Stimulated activated CD4-positive, alpha-beta T cell treated with anti-CD3 and anti-CD28 coated beads, TNF-alpha, amount 100 ng/mL, for 24 hours (primary cell): ENCODE measurements at places on chromosomes 13 and 19.
A peak's percentile ranks its signal among the peaks of the same experiment; 100 is the strongest.

DNA sequence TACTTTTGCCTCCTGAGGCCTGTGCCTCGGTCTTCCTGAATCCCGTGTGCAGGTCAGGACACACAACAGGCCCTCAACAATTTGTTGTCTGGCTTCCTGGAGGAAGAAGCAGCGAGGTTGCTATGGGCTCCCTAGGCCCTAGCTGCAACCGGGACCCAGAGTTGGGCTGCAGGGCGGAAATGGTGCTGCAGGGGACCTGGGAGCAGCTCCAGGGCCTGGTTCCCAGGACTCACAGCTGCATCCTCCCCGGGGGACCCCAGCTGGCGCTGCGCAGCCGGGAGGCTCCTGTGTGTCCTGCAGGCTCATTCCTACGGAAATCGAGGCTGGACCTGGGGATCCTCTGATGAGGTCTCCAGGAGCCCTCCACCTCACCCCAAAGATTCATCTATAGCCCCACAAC is 999 bp upstream of the TNFAIP8L1 start:
- no peak for DNase-seq

DNA sequence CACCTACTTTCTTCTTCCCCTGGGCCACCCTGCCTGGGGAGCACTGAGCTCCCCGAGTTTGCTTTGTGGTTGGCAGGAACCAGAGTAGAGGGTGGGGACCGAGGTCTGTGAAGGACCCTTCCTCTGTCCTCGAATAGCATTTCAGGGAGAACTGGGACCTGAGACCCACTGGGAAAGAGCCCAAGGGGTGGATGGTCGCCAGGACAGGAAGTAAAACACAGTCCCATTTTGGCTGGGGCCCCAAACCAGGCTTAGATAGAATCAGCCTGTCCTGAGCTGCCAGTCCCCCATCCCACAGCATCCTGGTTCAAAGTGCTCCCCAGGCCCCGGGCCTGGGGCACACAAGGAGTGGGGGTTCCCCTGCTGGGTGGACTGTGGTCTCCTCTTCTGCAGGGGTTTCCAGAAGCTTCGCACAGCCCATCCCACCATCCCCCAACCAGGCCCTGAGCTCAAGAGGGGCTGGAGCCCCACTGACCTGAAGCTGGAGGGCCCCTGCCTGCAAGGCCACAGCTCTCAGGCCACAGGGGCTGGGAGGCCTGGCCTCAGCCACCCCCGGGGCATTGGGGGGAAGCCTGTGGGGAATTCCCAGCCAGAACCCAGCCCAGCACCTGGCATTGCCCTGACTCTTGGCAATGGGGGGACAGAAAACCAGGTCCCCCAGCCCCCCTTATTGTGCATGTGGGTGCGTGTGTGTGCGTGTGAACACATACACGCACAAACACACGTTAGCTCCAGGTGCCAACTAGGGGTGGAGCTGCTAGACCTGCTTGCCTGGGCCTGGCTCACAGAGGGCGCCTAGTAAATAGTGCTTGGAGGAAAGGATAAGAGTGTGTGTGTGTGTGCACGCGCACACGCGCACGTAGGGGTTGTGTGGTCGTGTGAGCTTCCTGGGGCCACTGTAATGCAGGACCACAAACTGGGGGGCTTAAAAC is 995 bp upstream of the MKNK2 start:
- DNase-seq, result no peak

DNA sequence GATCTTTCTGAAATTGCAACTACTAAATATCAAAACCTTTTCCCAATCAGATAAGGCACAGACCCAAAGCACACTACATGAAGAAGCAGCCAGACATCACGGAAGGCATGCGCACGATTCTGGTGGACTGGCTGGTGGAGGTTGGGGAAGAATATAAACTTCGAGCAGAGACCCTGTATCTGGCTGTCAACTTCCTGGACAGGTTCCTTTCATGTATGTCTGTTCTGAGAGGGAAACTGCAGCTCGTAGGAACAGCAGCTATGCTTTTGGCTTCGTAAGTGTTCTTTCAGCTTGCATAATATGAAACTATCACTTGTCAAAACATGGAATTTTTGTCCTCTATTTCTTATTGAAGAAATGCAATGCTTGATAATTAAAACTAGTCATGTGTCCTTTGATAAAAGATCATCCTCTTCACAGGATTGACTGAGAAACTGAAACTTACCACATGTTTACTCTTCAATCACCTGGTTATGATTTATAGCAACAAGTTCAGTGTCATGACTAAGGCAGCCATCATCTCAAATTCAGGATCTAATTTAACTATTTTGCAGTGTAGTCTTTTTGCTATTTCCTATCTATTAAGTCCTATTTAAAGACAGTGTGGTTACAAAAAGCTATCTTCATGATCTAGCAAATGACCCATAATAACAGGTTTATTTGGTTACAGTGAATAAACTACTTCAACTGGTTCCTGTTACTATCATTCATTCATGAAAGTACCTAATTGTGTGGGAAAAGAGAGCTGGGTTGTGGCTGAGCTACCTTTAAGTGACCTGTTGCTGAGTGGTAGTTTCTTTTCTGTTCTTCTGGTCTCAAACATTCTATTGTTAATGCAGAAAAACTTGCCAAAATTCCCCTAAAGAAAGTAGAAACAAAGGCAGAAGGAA is 6.5 kb downstream of the CCNA1 start:
- no peak for DNase-seq

DNA sequence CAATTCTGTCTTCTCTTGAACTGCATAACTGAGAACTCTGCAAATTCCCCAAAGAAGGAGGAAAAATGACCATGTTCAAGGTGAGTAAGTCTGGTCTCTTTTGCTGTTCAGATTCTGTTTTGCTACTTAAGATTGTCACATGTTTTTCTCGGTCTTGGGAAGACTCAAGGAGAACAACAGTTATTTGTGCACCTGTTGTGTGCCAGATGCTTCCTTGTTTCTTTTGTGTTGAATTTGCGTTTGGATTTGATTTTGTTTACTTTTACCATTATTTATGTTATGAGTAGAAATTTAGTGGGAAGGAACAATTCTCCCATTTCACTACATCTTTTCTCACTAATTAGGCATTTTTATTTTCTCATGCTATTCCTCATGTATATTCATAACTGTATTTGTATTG is 4.4 kb downstream of the ZNF284 start:
- no peak for DNase-seq

GRCh38 chr19:33064458-33064791 is 263 bp downstream of the RHPN2 start:
- peak; percentile 37 for DNase-seq

DNA sequence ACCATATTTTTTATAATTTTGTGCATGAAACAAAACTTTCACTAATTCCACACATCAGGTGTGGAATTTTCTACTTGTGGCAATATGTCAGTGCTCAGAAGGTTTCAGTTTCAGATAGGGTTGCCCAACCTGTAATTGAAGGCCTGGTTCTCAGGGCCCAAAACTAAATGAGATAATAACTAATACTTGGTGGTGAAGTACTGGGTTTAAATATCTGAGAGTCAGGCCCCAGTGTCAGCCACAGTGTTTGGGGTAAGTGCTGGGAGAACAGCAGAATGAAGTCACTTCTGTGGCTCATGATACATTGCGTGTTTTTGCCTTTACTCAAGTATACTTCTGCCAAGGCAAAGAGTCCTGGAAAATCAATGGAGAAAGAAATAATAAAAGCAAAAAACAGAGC is 5.6 kb downstream of the SAFB start:
- no peak for DNase-seq

- DNase-seq, result no peak
These were observed 983 bp downstream of the LINGO3 start for GRCh38 chr19:2306971-2307370.

GRCh38 chr19:54312436-54313377 is at the start of gene LILRA5:
Gene LILRA5 (minus strand): TSS chr19:54313166. CDS start chr19:54313019, 147 bp downstream.
- DNase-seq, result no peak

- DNase-seq, result no peak
These were observed 60.3 kb upstream of the GPR12 start for GRCh38 chr13:26820871-26821270.

- DNase-seq, result no peak
These were observed 646 bp downstream of the ABHD8 start for GRCh38 chr19:17302391-17303166.

DNA sequence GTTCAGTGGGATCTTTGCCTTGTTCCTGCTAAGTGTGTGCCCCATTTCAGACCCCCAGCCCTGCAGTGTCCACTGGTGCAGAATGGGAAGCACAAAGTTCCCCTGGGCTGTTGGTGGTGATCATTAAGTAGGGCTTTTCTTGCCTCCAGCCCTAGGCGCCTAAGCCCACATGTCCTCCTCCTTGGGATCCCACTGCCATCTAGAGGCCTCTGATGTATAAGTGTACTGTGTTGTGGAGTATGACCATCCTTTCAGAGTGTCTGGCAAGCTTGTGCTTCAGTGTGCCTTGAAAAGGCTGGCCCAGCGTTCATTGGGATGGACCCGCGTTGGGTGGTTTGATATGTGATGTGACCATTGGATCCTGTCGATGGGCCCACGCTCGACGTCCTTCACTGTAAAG is 71.2 kb downstream of the WASF3 start:
- no peak for DNase-seq

GRCh38 chr13:50884265-50884664 is 25.3 kb upstream of the RNASEH2B start:
- DNase-seq, result no peak

DNA sequence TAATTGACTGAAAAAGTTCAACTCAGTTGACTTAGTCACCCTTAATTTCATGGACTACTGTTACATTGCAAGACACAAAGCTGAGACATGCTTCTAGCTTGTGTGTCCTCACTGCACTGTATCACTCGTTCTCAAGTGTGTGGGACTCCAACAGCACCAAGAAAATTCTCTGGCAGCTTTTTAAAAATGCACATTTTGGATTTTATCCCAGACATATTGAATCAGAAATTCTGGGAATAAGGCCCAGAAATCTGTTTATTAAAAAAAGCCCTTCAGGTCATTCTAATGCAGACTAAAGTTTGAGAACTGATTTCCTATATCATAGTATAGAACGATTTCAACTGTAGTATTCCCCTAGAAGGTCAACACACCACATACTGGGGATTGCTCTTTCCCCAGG is 1485.3 kb downstream of the PCDH9 start:
- no peak for DNase-seq

- DNase-seq, result no peak
These were observed at the start of gene SHANK1 for GRCh38 chr19:50719566-50719965. Gene SHANK1 (minus strand): TSS chr19:50719802. CDS start chr19:50716919, 2,883 bp downstream.

DNA sequence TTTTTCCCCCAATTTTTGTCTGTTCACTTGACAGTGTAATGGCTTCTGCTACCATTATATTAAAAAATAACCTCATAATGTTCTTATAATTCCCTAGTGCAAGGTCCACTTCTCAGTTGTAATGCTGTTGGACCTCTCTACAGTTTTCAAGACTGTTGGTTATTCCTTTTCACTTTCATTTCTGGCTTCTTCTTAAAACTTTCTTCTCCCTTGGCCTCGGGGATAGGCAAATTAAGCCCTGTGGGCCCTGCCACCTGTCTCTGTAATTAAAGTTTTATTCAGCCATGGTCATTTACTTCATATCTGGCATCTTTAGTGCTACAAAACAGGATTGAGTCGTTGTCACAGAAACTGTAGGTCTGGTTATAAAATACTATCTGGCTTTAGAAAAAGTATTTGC is 313.5 kb downstream of the KLF12 start:
- no peak for DNase-seq

DNA sequence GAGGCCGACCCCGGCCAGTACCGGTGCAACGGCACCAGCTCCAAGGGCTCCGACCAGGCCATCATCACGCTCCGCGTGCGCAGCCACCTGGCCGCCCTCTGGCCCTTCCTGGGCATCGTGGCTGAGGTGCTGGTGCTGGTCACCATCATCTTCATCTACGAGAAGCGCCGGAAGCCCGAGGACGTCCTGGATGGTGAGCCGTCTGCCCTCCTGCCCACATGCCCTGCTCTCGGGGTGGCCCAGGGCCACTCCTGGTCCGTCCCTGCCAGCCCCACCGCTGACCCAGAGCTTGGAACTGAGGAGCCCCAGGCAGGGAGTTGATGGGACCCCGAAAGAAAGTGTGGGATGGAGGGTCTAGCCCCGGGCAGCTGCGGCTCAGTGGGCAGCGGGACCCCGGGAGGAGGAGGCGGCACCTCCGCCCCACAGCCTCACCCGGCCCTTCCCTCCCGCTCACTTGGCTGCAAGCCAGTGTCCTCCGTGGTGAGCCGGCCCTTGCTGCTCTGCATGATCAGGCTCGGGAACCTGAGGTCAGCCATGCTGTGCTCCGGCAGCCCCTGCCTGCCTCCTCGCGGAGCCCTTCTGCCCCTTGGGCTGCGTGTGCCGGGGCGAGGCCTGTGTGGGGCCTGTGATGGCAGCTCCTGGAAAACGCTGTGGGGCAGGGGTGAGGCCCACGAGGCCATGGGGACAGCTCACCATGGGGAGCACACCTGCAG is 8.1 kb upstream of the HCN2 start:
- DNase-seq, result no peak

DNA sequence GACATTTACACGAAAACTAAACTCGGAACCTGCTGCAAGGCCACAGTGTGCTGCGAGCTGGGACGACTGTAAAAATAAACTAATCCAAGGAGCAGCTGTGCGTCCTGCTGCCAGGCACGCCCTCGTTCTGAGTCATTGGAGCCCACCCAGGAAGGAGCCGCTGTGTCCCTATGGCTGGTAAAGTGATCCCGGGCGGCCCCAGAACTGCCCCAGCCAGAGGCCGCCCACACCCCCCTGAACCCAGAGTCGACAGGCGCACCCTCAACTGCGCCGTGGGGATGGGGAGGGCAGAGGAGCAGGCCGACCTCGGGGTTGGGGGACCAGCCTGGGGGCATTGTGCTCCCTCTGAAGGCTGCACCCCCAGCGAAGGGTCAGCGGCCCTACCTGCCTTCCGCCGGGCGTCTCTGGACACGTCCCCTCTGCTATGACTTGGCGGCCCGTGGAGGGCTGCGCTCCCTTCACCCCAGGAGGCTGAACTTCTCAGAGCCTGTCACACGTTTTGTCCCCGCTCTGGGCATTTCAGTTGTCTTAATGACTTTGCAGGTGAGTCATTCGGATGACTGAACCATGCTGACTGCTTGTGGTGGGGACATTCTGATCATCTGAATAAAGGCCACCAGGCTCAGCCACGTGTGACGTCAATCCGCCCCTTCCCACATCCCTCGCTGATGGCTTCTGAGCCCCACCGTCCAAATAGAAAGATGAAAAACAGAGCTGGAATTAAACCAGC is 42.7 kb downstream of the ADPRHL1 start:
- no peak for DNase-seq

GRCh38 chr19:343451-343931 is 1.1 kb downstream of the MIER2 start:
- no peak for DNase-seq
